ENCODE measurements at places on chromosomes 1 and 21.
A peak's percentile ranks its signal among the peaks of the same experiment; 100 is the strongest.

- no peak for DNase-seq
These were observed 857 bp downstream of the GPX7 start for GRCh38 chr1:52602856-52603600.

GRCh38 chr1:79741720-79742421, 735.3 kb upstream of the ADGRL4 start:
- DNase-seq, result no peak

- no peak for DNase-seq
These were observed 86.6 kb downstream of the TM2D1 start for GRCh38 chr1:61638296-61638695.

DNA sequence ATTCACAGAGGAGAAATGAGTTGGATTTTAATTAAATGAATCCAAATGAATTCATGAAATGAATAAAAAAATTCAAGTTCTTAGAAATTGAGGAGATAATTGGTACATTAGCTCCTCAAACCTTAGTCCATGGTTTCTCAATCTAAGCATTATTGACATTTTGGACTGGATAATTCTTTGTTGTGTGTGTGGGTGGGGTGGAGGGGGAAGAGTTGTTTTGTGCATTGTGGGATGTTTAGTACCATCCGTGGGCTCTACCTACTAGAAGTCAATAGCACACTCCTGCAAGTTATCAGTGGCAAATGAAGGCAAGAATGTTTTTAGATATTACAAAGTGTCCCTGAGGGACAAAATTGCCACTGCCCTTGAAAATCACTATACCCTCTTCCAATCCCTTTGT, 431.9 kb downstream of the PLPP3 start:
- DNase-seq, result no peak

DNA sequence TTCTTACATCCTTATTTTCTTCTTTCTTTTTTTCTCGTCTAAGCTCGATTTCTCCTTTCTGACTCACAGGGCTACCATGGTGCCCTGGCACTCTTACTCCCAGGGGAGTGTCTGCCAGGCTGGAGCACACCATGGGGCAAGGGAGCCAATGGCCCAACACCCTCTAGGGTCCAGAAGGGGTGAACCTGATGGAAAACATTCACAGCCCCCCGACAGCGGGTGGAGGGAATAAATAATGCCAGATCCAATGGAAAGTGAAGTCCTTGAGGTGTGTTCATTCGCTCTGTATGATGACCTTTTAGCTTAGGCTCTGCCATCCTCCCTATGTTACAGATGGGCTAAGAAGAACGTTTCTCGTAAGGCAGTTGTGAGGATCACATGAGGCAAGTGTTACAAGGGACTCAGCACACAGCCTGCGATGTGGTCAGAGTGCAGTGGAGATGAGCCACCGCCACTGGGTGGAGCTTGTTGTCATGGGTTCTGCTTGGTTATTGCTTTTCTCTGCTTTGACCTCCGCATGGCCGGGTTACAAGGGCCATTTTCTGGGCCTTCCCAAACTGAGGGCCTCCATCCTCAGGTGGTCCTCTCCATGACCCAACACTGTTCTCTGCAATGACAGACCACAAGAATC, 3.5 kb upstream of the FCMR start:
- DNase-seq, result peak; percentile 29

DNA sequence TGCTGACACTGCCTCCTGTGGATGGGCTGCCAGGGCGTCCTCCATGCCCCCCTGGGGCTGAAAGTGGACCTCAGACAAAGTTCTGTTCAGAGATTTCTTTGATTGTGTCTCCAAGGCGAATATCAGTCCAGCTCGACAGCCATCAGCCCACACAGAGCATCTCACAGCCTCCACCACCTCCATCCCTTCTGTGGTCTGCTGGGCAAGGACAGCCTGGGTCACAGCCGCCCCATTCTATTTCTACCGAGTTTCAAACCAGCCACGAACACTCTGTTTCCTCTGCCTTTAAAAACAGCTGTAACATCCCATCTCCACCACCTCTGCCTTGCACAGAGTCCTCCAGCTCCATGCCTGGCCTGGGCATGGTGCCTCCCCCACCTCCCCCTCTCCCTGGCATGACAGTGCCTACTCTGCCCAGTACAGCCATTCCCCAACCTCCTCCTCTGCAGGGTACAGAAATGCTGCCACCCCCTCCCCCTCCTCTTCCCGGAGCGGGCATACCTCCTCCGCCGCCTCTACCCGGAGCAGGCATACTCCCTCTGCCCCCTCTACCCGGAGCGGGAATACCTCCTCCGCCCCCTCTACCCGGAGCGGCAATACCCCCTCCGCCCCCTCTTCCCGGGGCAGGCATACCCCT, 115.5 kb downstream of the FMN2 start:
- DNase-seq, result no peak

DNA sequence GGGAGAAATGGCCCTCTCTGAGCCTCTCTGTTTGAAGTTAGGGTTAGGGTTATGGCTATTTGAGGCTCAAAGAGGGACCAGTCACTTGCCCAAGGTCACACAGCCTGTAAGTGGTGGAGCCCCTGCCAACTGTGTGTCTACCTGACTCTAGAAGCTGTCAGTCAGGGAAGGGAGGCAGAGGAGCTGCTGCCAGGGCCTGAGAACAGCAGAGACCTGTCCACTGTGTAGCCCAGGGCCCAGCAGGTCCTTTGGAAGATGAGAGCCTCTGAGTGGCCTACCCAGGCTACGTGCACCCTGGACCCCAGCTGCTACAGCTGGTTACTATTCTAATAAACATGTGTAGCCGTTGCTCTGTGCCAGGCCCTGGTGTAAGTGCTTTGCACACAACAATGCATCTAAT, 15.1 kb upstream of the EDN2 start:
- DNase-seq, result no peak

DNA sequence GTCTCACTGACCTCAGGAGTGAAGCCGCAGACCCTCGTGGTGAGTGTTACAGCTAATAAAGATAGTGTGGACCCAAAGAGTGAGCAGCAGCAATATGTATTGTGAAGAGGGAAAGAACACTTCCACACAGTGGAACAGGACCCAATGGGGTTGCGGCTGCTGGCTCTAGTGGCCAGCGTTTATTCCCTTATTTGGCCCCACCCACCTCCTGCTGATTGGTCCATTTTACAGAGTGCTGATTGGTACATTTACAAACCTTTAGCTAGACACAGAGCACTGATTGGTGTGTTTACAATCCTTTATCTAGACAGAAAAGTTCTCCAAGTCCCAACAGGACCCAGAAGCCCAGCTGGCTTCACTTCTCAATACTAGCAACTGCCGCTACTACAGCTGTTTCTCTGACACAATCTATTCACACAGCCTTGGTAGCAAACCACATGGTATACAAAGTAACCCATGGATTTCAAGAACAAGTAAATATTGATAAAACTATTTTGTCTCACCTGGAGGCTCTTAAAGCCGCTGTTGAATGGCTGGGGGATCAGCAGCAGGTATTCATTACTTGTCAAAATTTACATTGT, 25.3 kb upstream of the ITLN1 start:
- DNase-seq, result no peak

DNA sequence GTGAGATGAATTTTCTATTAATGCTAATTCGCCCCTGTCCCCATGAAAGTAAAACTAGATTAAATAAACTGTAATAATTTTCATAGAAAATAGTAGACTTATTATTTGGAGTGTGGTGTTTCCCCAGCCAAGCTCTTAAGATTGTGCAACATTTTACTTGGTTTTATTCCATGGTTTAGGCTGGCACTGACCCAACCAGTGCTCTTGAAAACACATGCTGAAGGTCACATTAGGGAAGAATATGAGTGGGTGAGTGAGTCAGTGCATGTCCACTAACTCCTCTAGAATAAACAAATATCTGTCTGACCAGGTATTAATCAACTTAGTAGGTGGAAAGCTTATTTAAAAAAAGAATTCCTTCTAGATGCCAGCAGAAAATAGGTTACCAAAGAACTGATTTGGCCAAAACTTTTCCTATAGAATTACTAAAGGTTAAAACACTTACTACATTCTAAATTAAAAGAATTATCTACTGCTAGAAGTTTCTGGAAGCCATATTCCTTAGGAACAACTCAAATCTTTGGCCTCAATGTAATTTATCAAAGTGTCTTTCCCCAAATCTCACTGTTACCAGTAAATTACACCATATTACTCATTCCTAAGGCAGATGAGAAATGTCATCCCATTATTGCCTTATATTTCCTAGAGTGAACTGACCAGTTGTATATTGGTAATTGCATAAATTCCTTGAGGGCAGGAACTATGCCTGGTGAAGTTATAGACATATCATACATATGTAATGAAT, 89.7 kb upstream of the RGS1 start:
- DNase-seq, result no peak

GRCh38 chr1:91730801-91731732, 154.9 kb downstream of the TGFBR3 start:
- no peak for DNase-seq

GRCh38 chr1:82836213-82836972, 1035.7 kb downstream of the ADGRL2 start:
- no peak for DNase-seq

DNA sequence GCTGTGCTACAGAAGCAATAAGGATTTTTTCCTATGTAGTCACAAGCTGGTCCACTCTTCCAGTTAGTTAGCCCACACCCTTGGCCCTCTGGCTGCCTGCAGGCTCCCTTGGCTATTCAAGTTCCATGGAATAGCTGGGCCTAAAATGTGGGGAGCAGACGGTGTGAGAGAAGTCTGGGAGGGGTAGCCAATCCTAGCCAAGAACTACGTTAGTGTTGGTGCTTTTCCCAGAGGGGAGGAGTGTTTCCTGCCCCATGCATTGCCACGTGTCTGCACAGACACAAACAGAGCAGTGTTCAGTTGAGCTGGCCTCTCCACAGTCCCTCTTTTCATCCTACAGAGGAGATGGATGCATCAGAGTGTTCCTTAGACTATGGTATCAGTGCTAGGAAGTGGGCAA, 59.0 kb upstream of the IPO9 start:
- DNase-seq, result no peak

DNA sequence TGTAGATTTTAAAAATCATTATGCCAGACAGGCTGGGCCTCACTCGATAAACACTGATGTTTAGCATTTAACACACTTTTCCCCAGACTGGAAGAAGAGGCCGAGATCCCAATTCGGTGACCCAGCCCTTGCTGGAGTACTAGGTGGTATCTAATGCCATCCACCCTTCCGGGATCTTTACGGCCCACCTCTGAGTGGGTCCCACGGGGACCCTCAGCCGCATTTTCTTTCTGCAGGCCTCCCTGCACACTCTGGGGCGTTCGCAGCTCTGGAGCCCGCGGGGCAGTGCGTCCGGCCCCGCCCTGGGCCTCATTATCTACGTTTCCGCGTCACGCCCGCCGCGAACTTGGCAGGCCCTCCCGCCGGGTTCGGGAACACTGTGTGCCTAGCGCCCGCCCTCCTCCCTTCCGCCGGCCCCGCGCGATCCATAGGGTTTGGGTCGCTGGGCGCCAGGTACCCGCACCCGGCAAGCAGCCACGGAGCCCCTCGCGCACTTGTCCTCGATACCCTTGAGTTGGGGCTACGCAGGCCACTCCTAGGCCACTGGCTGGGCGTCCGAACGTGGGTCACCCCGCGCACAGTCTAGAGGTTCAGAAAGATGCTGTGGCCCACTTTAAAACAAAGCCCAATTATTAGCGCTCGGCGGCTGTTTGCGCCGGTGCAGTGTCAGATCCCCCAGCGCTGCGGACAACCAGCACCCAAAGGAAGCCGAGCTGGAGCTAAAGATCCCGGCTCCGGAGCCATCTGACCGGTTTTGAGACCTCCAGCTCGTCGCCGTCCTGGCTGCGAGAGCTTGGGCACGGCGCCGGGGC, 950 bp upstream of the EVA1C start:
- DNase-seq, result peak; percentile 25

GRCh38 chr1:96075704-96076455, 645.7 kb upstream of the PTBP2 start:
- DNase-seq, result no peak

DNA sequence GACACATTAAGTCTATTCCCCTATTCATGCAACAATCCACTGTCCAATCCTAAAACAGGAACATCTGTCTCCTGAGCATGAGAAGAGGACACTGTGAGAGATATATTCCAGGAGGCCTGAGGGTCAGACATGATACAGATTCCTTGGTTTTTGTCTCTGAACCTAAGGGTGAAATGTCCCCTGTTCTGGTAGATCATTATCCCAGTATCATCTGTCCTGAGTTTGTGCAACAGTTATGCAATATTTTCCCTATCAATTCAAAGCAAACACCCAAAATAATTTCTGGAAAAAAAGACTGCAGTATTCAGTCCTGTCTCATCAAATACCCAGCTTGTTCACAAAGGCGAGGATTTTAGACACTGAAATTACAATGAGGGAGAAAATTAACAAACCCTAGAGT, 61.4 kb downstream of the PRKAB2 start:
- no peak for DNase-seq

DNA sequence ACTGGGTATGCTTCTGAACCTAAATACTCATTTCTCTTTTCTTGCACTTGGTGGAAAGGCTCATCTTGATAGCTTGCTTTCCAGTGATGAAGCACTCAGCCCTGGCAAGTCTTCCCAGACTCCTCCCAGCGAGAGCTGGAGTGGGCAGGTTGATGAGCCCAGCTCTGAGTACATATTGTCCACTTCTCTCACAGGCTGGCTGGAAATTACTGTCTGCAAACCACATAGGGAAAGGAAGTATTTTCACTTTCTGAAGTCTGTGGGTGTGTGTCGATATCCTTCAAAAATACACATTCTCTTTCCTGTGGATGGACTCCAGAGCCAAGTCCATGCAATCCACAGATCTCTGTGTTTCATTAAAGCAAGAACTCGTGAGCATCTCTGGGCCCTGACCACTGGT, 38.7 kb upstream of the CNTN2 start:
- no peak for DNase-seq

- DNase-seq, result no peak
These were observed 1171.2 kb downstream of the PLA2G4A start for GRCh38 chr1:187999973-188000372.

- DNase-seq, result no peak
These were observed 219.8 kb upstream of the DUSP10 start for GRCh38 chr1:221961532-221962292.

GRCh38 chr1:34408011-34408410, 231.3 kb downstream of the C1orf94 start:
- no peak for DNase-seq
